ENCODE measurements at places on chromosomes 13 and 19. TPM values are rescaled to one million over a fixed set of nuclear protein-coding genes. Genes with fewer than 3 reads are reported as not detected.

- DNase-seq = no peak
These were observed 46.4 kb downstream of the RUBCNL start for GRCh38 chr13:46340631-46341111.

DNA sequence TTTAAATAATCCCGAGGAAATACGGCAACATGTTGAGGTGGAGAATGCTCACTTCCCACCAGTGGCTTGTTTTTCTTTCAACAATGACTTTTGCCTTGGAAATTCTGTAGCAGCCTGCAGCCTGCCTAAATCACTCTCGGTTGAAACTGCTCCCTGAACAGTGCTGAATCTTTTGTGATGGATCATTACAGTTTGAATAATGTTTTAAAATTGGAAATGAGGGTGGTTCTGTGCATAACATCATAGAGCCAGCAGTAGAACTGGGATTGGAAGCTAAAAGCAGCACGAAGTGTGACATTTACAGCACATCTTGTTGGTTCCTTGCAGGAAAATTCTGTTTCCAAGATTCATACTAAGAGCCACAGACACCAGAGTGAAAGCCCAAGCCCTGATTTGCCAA is 74.1 kb upstream of the GPR12 start:
- no peak for DNase-seq

DNA sequence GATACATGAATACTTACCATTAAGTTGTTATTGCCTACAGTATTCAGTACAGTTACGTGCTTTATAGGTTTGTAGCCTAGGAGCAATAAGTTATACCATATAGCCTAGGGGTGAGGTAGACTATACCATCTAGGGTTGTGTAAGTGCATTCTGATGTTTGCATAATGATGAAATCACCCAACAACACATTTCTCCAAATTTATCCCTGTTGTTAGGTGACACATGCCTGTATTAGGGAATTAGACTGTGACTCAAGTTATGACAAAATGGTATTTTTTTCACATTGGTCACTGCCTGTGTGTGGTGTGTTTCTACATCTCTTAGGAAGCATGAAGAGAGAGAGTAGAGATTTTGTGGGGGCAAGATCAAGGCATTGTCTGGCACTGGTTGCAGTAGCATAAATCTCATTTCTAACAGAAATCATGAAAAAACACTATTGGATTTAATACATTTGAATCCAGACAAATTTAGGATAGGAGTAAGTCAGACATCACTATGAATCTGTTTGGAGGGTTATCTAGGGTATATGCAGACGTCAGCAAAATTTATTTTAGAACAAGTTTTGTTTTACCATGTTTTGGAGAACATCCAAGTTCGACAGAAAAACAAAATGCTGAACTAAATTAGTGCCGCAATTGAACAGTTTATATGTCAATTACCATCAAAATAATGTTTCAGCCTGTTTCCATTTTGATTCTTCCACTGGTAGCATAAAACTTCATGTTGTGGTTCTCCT is 332.1 kb downstream of the LMO7 start:
- no peak for DNase-seq

DNA sequence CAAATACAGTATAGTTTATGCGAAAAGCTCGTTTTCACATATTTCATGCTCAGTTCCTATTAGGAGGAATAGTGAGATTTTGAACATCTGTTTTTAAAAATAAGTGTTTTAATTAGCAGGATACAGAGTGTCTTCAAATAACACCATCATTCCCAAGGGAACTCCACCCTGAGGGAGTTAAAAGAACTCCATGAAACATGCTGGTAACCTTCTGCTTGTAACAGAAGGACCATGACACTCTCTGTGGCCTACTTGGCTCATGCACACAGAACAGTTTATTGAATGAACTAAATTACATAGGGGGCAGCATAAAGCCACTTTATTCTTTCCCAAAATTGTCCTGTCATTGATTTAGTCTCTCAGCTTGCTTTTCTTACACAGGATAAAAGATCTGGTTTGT is 809.5 kb upstream of the SLITRK6 start:
- no peak for DNase-seq

DNA sequence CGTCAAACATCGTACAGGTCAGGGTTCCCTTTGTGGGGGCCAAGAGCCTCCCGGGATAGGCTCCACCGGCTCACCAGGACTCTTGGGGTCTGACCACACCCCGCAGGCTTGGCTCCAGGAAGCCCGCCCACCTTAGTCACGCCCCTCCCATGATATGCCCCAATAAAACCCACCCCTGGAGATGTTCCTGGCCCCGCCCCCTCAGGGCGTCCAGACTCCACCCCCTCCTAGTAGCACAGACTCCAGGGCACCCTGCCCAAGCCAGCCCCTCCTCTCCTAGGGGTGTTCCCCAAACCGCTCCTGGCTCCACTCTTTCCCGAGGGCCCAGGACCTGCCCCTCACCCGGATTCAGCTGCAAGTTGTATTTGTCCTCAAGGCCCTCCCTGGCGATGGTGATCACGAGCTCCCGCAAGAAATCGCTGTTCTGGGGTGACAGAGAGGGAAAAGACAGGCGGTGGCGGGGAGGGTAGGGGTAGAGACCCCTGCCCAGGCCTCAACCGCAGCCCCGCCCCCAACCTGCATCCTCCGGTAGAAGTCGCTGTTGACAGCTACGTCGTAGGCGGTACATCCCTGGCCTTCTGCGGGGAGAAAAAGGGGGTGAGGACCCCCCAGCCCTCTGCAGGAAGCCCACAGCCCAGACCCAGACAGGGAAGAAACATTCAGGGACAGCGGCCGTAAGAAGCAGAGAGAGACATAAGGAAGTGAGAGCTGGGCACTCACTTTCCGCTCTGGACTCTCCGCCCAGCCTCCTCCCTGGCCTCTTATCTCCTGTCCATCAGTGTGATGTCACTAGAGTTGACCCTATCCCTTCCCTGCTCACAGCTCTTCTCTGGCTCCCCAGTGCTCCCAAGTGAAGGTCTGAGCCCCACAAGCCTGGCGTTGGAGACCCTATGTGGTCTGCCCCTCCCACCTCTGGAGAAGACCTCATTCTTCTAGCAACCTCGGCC is 3.9 kb downstream of the PIH1D1 start:
- no peak for DNase-seq

GRCh38 chr19:3028305-3029064 is 595 bp downstream of the TLE2 start:
- no peak for DNase-seq

DNA sequence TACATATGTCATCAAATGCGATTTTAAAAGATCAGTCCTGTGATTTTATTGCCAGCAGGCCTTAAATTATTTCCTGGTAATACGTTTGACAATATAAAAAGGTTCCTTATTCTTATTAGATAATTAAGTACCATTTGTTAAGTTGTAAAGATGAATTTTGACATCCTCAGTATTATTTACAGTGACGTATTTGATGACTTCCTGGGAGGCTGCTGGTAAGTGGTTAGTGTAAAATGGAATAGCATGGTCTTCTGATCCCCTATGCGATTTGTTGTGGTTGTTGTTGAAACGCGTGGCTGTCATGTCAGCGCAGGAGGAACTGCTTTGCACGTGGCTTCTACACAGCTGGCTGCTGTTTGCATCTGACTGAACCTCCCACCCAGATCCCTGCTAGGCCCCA is 99.7 kb downstream of the DCLK1 start:
- DNase-seq = no peak

DNA sequence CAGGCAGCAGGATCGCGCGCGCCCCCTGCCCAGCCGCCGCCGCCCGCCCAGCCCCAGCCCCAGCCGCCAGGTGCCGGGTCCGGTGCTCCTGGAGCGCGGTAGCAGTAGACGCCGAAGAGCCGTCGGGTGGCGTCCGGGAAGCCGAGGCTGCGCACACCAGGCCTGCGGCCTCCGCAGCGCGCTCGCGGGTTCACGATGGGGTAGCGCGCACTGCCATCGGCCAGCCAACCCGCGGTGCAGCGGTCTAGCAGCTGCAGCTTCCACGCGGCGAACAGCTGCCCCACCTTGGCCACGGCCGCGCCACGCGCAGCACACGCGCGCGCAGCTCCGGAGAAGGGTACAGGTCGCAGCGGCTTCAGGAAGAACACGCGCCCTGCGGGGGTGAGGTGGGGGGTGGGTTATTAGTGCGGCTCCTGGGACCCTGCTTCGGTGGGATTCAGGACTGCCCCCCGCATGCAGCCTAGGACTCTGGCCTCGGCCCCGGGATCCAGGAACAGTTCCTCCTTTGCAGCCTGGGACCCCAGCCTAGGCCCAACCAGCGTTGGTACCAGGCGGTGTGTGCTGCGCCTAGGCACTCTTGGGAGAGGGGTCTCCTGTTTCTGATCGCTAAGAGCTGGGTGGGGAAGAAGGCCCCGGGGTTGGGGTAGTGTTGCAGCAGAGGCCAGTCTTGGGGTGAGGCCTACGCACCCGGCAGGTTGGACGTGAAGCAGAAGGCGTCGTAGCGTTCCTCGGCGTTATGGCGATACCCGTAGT is 15.1 kb downstream of the TM6SF2 start:
- DNase-seq = no peak

DNA sequence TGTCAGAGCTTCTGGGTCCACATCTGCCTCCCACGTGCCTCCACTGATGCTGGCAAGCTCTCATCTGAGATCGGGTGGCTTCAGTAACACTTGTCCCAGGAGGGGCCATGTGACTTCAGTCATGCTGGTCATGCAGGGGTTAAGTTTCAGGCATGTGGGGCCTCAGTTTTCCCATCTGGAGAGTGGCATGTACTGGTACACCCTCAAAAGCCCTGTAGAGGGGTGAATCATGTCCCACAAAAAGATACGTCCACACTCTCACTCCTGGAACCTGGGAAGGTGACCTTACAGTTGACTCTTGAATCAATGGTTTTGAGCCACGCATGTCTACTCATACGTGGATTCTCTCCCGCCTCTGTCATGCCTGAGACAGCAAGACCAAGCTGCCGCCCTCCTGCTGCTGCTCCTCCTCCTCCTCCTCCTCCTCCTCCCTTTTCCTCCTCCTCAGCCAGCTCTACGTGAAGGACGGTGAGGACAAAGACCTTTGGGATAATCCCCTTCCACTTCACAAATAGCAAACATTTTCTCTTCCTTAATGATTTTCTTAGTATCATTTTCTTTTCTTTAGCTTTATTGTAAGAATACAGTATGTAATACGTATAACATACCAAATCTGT is 53.7 kb downstream of the COMP start:
- no peak for DNase-seq

The CEACAM8 gene
- polyA plus RNA-seq = not detected

The ZNF433 gene
- polyA plus RNA-seq = 6.0 TPM

The ATF5 gene
- polyA plus RNA-seq = 26.6 TPM

Measured in muscle of arm (tissue), 14 donors.